Amygdala (tissue), 56 donors: ENCODE measurements at places on chromosomes 6 and 20.

- DNase-seq: no peak
These were observed 175.5 kb downstream of the EYA2 start for GRCh38 chr20:47070176-47070575.

DNA sequence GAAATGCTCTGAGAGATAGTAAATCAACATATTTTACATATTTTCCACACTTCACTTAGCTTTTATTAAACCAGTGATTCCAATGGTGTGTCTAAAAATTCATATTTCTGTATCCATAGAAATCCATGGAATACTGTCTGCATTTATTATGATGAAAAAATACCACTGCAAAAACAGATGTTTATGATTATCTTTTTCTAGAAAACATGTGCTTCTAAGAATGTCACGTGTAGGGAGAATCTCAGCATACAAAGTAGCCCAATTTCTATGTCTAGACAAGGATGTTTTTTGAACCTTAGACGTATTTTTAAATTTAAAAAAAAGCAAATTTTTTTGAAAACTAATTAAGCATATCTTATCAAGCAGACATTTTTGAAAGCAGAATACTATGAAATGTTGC is 622.4 kb downstream of the TENT5A start:
- DNase-seq: no peak

DNA sequence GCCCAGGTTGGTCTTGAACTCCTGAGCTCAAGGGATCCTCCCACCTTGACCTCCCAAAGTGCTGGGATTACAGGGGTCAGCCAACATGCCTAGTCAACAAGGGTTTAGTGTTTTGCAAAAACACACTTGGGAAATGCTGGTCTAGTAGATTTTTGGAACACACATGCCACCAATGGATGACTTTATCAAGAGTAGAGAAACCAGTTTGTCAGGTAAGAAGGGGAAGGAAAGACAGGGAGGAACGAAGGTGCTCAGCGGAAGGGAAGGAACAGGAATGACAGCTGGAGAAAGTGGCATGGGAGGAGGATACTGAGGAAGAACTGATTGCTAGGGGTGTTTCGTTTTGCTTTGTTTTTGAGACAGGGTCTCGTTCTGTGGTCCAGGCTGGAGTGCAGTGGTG is 15.6 kb upstream of the SEC63 start:
- DNase-seq: no peak

GRCh38 chr20:16485401-16485800 is 87.8 kb downstream of the KIF16B start:
- no peak for DNase-seq

GRCh38 chr6:3343089-3343883 is 84.5 kb downstream of the PSMG4 start:
- DNase-seq: no peak

DNA sequence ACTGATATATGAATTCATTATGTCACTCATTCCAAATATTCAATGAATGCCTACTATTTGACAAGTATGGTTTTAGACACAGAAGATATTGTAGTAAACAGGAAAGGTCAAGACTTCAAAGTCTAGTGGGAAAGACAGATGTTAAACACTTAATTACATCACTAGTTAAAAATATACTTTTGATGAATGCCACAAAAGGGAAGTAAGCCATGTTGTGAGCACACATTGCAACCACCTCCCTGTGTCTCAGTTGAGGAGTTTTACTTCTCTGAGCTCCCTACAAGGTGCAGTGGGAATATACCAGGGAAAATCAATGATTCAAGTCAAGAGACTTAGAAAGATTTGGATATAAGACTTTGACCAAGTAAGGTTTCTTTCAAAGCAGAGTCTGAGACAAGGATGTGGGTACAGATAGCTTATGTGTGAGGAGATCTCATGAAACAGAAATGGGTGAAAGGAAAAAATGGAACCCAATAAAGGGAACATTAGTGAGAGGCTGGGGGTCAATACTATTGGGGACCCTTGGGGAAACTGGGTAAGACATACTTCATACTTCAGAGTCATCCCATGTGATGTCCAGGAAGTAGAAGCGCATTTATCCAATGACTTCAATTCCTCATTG is 503.7 kb downstream of the KIF16B start:
- DNase-seq: no peak

DNA sequence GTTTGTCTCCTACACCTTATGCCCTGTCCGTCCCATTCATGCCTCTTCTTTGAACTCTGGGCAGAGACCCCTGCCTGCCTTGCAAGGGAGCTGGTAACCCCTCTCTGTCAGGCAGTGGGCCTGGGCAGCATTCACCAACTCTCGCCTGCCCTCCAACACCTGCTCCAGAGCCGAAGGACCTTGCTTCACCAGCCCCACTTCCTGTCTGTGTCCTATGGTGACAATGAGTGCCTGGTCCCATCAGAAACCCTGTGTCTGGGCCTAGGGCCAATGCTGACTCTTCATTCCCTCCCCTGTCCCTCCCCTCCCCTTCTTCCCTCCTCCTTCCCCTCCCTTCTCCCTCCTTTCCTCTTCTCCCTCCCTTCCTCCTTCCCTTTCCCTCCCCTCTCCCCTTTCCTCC is 22.8 kb upstream of the PCMTD2 start:
- no peak for DNase-seq

DNA sequence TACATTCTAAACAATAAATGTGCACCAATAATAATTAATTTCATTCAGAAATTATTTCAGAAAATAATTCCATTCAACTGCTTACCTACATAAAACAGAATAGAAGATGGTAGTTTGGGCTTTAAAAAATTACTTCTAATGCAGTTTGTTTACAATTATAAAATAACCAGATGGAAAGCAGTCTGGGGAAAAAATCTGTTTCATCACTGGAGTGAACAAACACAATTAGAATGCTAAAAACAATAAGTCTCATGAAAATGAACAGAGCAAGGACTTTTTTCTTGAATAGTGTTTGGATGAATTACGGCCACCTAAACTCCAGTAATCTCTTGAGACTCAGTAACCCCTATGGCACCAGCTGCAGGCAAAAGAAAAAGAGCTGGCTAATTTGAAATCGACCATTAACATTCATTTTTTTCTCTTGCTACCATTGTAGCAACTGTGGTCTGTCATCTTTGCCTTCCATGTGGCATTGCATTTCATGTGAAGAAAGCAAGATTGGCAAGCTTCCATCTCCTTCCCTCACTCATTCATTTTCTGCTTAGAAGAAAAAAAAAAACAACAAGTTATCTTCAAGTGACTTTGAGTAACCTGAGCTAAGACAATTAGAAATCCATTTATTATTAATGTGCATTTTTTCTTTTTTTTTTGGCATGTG is 88.4 kb upstream of the CEP85L start:
- no peak for DNase-seq

GRCh38 chr20:60258255-60258863 is 300.1 kb downstream of the CDH26 start:
- no peak for DNase-seq

DNA sequence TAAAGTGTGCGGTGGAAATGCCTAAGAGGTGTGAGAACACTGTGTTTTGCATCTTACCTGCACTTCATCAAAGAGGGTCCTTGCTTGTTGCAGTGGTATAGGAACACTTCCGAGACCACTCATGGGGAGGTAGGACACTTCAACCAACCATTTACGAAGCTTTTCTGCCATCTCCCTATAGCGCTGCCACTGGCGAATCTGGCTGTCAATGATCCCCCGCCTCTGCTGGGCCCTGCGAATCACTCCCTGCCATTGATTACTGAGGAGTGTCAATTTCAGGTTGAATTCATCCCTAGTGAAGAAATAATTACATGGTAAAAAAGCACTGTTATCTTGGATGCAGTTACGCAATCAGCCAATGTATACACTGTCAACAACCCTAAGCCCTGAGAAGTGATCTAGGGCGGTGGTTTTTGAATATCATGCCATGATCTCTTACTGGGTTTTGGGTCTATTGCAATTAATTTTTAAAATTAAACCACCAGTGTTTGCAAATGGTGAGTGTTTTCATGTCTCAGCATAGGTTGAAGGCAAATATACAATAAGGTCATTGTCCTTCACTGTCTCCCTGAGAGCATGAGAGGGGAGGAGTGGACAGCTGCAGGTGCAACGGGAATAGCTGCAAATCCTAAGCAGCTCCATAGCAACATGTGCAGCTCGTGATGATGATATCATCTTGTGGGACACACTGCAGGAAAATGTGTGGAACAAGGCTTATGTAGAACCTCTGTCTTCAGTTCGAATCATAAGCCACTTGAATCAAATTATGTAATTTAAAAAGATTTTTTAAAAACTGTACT is 400.6 kb downstream of the ESR1 start:
- no peak for DNase-seq

DNA sequence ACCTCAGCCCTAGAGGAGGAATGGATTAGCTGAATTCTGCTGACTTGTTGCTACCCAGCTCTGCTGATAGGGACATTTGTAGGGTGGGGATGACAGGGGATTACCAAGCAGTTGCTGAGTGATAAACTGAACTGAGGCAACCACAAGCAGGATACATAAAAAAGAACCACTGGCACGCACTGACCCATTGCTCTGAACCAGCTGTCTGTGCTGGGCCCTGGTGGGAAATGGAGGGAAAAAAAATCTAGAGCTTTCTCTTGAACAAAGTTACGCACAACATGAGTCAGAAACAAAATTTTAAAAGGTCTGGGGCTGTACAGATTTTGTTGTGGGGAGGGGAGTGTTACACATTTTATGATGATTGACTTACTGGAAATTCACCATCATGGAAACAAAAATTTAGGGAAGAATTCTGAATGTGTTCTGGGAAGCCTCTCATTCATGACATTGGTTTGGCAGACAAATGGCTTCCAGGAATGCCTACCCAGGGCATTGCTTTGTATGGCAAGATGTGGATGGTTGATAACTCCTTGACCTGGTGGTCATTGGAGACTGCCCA is 37.7 kb downstream of the FOXO3 start:
- DNase-seq: no peak

DNA sequence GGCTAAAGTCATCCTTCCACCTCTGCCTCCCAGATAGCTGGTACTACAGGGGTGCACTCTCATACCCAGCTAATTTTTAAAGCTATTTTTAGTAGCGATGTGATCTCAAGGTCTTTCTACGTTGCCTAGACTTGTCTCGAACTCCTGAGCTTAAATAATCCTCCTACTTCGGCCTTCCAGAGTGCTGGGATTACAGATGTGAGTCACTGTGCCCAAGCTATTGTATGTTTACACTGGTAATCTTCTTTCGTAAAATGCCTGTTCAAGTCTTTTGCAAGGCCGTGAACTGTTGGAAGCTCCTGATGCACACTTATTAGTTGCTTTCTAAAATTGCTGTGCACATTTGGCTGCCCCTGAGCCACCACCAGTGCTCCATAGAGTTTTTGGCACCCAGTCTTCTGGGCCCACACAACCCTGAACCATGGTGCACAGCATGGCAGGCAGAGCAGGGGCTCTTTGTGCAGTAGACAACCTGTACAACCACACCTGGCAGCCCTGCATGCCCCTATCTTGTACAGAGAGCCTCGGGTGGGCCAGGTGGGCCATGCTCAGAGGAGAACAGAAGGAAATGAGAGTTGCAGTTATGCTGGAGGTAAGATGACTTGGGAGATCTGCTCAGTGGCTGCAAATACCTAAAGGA is 33.3 kb downstream of the PDRG1 start:
- DNase-seq: no peak

- DNase-seq: no peak
These were observed 128.5 kb upstream of the SYNDIG1 start for GRCh38 chr20:24340933-24341332.

GRCh38 chr6:122766256-122766655 is 13.3 kb upstream of the FABP7 start:
- no peak for DNase-seq

DNA sequence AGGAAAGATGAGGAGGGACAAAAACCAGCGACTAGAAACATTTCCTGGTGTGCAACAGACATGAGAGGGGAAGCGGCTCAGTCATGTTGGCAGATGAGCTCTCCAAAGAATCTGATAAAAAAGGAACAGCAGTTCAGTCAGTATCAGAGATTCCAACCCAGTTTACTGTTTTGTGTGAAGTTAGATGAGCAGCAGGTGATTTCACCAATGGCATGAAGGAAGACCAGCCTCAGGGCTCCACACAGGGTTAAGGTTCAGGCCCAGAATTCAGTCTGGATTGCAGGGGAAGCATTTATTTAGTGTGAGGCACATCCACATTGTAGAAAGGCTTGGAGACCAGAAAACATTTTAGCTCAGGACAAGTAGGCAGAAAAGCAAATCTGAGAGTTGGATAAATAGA is 317.8 kb downstream of the C6orf118 start:
- DNase-seq: no peak

DNA sequence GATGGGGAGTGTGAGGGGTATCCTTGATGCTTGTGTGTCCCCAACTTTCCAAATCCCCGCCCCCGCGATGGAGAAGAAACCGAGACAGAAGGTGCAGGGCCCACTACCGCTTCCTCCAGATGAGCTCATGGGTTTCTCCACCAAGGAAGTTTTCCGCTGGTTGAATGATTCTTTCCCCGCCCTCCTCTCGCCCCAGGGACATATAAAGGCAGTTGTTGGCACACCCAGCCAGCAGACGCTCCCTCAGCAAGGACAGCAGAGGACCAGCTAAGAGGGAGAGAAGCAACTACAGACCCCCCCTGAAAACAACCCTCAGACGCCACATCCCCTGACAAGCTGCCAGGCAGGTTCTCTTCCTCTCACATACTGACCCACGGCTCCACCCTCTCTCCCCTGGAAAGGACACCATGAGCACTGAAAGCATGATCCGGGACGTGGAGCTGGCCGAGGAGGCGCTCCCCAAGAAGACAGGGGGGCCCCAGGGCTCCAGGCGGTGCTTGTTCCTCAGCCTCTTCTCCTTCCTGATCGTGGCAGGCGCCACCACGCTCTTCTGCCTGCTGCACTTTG is at the start of gene TNF:
TNF (plus strand) TSS at position 231 of the 567 bp plus-strand sequence; CDS start at position 408, 177 bp downstream.
- peak; percentile 5 for DNase-seq

- no peak for DNase-seq
These were observed 9.8 kb upstream of the CNKSR3 start for GRCh38 chr6:154520280-154520679.

DNA sequence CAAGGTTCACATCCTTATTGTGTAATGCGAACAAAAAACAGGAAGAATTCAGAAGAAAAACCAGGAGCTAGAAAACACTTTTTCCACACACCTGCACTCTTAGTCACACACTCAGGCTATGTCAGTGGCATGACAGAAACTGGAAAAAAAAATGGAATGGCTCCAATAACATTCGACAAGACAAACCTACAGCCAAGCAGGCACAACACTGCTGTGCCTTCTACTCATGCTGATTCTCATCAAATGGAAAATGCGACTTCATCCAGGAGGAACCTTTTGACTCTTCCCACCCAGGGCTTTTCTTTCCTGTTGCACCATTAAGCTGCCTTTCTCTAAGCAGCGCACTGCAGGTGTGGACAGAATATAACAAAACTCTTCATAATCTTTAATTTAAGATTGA is 163.2 kb upstream of the BTBD3 start:
- no peak for DNase-seq
